ENCODE measurements at places on chromosomes 2 and 18.

DNA sequence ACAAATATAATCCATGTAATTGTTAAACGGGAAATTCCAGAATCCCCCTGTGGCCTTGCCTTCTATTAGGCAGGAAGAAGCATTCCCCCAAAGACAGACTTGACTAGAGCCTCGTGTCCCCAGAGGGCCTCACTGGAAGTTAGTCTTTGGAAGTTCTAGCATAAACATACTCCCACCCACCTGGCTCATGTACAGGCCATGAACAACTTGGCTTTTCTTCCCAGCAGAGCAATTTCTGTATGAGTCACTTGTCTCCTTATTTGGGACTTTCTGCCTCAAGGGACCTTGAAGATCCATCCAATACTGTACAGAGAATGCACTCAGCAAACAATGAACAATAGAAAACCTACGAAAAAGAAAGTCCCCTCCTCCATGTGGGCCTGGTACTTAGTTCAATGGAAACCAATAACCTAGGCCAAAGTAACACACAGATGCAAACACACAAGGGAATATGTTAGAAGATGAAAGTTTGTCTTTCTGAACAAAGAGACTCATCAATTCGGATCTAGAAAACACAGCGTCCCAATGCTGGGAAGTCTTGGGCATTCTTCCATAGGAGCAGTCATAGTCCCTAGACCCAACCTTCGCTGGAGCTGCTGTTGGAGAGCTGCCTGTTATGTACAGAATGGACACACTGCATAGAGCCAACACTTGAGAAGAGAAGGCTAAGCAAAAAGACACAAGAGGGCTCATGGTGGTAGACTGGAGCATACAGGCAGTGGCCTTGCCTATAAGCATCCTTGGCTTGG is 303.5 kb downstream of the HRH4 start:
- DNase-seq: peak; percentile 28

DNA sequence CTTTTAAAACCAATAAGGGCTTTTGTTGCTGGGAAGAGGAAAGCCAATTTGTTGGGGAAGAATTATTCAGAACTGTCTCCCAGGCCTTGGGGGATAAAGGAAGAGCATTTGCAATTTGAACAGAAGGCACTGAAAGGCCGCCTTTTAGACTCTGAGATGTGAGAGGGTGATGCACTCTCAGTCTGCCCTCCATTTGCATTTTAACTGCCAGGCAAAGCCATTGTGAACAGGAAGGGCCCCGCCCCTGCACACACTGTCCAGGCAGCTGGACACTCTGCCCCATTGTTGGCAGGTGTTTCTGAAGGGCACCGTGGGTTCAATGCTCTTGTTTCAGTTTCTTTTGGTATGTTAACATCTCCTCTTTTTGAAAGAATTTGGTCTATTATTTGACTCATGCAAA is 169.5 kb upstream of the COPS8 start:
- DNase-seq: no peak

- DNase-seq: no peak
Measured at GRCh38 chr2:23953625-23954024, 13.4 kb downstream of the UBXN2A start.

DNA sequence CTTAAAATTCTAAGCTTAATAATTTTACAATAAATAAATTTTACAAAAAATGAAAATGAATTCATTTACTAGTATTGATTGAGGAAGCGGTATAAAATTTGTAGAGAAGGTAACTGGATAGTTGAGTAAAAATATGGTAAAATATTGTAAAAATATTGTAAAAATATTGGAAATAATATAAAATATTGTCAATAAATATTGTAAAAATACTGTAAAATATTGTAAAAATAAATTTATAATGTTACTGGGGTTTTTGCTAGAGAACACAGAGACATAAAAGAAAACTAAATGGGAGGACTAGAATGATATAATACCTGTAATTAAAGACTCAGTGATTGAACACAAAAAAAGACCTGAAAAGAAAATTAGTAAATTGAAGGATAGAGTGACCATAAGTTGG is 546.3 kb upstream of the NETO1 start:
- DNase-seq: no peak

- DNase-seq: no peak
Measured at GRCh38 chr18:73549236-73549635, 598.4 kb downstream of the FBXO15 start.

GRCh38 chr2:121129692-121130091 is 155.3 kb downstream of the TFCP2L1 start:
- DNase-seq: no peak

- no peak for DNase-seq
Measured at GRCh38 chr2:9889812-9890261, 46.6 kb downstream of the TAF1B start.

DNA sequence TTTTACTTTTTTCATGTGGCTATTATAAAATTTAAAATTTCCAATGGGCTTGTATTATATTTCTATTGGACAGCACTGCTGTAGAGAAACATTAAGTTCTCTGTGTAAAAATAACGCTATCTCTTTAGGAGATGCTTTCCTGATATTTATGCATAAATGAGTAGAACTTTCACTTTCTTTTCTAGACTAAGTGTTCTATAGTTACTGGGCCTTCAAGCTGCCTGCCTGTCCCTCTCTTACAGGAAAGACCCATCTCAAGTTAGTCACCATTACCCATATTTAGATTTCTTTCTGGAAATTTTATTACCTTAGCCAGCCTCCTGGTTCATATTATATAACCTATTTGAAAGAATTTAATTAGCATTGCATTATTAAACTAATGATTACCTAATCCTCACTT is 4.8 kb downstream of the ITGA4 start:
- no peak for DNase-seq

DNA sequence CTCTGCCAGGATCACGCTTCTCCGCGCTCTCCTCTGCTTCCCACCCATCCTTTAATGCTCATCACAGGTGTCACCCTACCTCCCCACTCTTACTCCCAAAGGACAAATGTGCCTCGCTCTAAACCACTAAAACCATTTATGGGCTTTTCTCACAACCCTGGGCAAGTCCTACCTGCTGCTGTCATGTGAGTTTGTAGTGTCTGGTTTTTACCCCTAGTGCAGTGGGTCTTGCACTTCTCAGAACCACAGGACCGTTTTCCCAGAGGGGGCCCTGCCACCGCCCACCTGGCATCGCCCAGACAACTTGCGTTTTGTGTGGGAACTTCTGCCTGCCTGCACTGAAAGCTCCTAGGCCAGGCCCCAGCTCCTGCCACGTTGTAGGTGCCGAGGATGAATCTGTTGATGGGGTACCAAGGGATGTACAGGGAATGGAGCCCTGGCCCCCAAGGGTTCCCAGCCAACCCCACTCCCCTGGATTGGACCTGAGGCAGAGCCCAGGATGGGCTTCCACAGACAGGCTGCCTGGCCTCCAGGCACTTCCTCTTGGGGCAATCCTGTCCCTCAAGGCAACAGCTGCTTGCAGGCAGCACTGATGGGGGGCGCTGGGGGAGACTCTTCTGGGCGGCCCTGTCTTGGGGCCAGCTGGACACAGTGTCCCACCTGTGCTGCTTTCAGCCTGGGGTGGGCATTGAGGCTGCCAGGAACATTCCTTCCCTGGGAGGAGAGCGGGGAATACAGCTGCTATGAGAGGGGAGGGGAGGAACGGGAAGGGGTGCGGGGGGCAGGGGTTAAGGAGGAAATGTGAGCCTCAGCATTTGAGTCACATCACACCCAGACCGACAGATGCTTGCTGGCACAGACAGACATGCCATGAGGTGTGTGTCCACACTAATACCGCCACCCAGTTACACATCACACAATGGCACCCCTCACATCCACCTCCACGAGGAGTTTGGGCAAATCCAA is 176.3 kb downstream of the ZFP36L2 start:
- no peak for DNase-seq

DNA sequence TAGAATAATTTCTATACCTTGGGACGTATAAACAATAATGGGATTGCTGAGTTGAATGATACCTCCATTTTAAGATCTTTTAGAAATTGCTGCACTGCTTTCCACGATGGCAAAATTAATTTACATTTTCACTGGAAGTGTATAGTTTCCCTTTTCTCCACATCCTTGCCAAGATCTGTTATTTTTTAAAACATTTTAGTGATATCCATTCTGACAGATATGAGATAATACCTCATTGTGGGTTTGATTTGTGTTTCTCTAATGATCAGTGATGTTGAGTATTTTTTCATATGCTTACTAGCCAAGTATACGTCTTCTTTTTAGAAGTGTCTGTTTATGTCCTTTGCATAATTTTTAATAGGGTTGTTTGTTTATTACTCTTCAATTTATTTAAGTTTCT is 908.5 kb upstream of the CNTNAP5 start:
- no peak for DNase-seq

- DNase-seq: no peak
Measured at GRCh38 chr2:19860022-19860421, 41.8 kb downstream of the TTC32 start.

GRCh38 chr2:37427241-37427640 is 82.8 kb downstream of the QPCT start:
- DNase-seq: no peak

DNA sequence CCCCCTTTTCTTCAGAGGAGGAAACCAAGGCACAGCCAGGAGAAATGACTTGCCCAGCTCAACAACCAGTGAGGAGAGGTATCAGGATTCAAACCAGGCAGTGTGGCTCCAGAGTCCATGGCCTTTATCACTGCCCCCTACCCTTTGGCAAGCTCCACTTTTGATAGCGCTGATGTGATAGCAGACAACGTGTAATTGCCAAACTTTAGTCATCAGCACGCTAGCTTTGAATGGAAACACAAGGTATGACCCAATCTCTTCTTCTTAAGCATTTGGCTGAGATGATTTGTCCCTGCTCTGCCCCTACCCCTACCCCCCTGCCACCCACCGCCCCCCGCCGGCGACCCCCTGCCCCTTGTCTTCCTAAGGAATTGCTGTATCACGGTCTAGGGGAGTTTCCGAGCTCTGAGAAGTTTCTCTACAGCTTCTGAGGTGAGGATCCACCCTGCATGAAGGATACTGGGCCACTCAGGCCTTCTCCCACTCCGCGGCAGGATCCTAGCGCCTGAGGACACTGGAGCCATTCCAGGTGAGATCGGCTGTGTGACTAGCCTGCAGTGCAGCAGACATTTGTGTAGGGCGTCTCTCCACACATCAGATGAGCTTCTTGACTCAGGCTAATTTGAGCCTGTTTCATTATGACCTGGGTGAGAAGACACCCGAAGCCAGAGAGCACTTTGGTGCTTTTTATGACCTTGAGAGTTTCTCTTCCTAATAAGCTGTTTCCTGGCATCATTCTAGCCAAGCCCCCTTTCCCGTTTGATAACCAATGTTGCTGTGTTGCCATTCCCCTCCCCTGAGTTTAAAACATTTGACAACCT is 75.1 kb upstream of the MAP4K4 start:
- no peak for DNase-seq
